ENCODE measurements at places on chromosomes 16 and 17.

GRCh38 chr16:28072087-28072486 lies 8.6 kb upstream of the GSG1L start:
- no peak for DNase-seq

- no peak for DNase-seq
These were observed 37.4 kb upstream of the ARHGAP17 start for GRCh38 chr16:25052530-25052929.

- no peak for DNase-seq
These were observed 65.2 kb downstream of the ABCC1 start for GRCh38 chr16:16014329-16015224.

- peak; percentile 77 for DNase-seq
These were observed 759 bp upstream of the TP53I13 start for GRCh38 chr17:29567554-29568330.

DNA sequence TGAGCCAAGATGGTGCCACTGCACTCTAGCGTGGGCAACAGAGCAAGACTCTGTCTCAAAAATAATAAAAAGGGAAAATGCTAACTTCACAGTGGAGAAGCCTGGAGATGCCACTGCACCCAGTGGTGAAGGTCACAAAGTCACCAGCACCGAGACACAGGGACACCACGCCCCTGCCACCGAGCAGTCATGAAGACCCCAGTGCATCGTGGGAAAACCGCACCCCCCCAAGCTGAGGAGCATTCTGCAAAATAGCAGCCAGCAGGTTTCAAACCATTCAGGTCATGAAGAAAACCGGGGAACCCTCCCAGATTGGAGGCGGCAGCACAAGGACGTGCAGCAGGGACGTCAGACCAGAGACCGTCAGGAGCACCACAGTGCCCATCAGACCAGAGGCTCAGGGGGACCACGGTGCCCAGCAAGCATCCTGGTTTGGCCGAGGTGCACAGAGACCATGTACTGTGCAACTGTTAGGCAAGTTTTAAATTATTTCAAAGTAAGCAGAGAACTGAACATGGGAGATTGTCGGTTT lies 13.7 kb downstream of the CHMP1A start:
- DNase-seq, result no peak

GRCh38 chr16:89973235-89973634 lies 24.7 kb downstream of the DEF8 start:
- DNase-seq, result no peak

- DNase-seq, result no peak
These were observed 5.5 kb downstream of the PCGF2 start for GRCh38 chr17:38742411-38743308.

GRCh38 chr17:57585341-57586195 lies 159.5 kb downstream of the CCDC182 start:
- DNase-seq, result no peak

DNA sequence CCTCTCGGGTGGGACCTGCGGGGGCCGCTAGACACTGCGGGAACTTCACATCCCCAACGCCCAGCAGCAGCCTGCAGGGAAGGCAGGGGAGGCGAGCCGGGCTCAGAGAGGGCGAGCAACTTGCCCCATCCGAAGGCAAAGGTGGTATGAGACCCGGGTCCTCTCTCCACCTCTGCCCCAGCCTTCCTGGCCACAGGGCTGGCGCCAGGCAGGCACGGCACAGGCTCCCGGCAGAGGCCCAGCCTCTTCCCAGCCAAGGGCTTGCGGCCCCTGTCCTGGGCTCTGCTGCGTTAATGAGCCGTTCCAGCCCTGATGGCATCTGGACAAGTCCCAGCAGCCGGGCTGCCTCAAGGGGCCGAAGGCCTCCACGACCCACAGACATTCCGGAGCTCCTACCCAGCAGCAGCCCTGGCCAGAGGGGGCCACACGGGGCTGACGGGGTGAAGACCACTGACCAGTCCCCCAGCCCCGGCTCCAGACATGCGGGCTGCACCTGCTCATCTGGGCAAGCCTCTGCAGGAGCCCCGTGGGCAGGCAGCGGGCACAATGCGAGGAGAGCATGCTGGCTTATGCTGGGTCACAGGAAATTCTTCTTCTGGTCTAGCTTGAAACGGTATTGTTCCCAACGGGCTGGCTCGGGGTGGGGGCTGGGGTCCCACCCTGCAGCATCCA lies 1.2 kb upstream of the HS3ST6 start:
- no peak for DNase-seq

- no peak for DNase-seq
These were observed 5.7 kb upstream of the EXOSC6 start for GRCh38 chr16:70257391-70257790.

- DNase-seq, result no peak
These were observed 23.8 kb downstream of the SEC14L1 start for GRCh38 chr17:77164483-77165091.

GRCh38 chr17:32268734-32269288 lies 3.2 kb downstream of the RHBDL3 start:
- no peak for DNase-seq

DNA sequence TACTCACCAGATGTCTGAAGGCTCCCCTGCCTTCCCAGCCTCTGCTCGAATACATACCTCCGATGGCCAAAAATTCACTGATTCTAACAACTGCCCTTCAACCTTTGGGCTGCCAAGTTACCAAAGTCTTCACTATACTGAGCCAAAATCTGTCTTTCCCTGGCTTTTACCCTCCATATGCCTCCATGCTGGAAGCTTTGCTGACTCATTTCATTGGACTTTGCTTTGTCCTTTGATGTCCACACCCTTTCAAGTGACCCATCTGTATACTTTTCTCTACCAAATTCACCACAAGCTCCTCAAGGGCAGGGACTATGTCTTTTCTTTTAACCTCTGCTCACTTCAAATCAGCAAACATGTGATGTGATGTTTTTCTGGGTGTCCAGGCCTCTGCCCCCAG lies 21.0 kb upstream of the MTMR4 start:
- no peak for DNase-seq
